ENCODE measurements at places on chromosomes 6 and 20.

DNA sequence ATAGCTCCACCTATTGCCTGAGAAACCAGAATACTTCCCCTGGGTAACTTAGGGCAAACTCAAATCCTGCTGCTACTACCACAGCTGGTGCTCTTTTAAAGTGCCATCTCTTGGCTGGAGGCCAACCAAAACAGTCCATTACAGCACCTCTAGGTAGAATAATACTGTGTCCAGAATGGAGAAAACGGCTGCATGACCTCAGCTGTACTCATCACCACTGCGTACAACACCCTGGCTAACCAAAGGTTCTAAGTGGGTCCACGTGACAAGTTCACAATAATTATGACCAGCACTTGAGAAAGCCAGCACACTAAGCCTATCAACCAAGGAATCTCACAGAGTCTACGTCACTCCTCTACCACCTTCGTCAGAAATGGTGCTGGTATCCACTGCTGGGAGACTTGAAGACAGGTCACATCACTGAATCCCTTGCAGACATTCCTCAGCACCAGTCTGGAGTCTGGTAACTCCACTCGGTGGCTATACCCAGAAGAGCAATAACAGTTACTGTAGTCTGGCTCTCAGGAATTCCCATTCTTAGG lies 40.9 kb upstream of the PKIB start:
- DNase-seq, result no peak

DNA sequence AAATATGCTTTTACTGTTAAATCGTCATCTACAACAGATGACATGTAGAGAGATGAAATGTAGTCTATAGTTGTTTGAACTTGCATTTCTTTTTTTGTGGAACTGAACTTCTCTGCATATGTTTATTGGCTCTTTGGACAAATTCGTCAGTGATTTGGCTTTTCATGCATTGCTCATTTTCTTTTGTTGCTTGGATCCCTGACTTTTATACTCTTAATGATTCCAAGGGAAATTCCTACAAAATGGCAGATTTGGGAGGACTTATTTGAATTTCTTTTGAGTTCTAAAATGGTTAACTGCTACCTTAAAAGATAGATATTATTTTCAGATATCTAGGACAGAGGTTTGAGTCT lies 65.4 kb downstream of the UTRN start:
- no peak for DNase-seq

GRCh38 chr20:18272451-18272850 lies 15.9 kb upstream of the ZNF133 start:
- DNase-seq, result no peak

GRCh38 chr6:6820641-6821238 lies 232.2 kb downstream of the LY86 start:
- no peak for DNase-seq

Measured in BE2C (cell line).